Stimulated activated naive CD4-positive, alpha-beta T cell treated with Interleukin-2 at 50 U/mL for 16 hours (primary cell): ENCODE measurements at places on chromosomes 6 and 20.

GRCh38 chr6:16559071-16559470 lies 202.2 kb downstream of the ATXN1 start:
- DNase-seq: no peak

DNA sequence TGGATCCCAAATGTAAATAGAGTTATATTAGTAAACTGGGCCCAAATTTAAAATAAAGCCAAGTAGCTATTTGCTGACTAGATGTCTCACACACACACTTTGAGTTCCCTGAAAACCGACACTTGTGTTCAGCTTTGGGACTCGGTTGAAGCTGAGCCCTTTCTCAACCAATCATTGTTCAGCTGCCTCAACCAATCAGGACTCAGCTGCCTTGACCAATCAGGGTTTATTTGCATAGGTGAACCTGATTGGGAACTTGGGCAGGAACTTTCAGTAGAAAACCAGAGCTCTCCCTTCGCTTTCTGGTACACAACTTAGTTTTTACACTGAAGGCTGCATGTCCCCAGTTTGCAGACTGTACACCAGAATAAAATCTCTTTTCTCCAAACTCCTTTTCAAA lies 301.7 kb downstream of the FOXA2 start:
- DNase-seq: no peak

DNA sequence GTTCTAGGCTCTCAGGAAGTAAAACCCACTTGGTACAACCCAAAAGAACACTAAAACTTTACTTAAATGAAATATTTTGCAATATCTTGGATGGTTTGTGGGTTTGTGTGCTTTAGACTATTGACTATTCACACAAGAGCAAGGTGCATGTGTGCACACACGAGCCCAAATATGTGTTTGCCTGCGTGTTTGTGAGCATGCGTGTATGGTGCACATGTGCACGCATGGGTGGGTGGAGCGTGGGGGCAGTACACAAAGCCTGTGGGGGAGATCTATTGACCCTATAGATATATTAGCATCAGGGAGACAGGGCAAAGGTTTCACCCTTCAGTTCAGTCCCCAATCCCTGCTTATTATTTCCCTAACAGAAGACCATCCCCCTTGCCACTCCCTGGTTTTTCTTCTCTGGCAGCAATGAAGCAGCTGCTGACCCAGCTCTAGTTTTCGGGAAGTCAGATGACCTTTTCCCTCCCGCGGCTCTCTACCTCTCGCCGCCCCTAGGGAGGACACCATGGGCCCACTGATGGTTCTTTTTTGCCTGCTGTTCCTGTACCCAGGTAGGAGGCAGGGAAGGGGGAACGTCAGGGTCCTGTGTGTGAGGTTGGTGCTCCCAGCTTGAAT lies at the start of gene C2:
TSS of gene C2 (plus strand) at position 476 of the 621 bp plus-strand sequence. CDS start at position 512, 36 bp downstream.
- DNase-seq: no peak

DNA sequence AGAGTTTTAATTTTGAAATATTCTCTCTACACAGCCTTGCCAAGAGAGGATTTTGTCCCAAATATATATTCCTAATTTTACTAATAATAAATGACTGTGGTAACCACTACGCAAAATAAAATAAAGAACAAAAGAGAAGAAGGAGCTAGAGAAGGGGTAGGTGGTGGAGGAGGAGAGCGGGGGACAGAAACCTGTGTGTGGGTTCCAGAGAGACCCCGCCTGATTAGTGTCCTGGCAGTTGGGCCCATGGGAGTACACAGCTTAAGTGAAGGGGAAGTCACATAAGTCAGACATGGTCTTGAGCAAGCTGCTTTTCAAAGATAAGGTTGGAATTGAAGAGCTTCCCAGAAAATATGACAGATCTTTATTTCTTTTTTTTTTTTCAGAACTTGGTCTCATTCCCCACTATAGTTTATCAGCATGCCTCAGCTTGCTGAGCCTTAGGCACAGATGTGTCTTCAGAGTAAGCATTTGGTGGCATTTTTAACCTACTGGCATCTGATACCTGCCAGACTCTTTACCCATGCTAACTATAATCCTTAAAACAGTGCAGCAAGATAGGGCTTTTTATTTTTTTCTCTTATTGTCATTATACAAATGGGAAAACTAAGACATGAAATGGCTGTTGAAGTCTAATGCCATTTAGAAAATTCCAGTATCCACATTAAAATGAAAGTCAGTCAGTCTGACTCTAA lies 9.6 kb upstream of the RHAG start:
- DNase-seq: no peak

DNA sequence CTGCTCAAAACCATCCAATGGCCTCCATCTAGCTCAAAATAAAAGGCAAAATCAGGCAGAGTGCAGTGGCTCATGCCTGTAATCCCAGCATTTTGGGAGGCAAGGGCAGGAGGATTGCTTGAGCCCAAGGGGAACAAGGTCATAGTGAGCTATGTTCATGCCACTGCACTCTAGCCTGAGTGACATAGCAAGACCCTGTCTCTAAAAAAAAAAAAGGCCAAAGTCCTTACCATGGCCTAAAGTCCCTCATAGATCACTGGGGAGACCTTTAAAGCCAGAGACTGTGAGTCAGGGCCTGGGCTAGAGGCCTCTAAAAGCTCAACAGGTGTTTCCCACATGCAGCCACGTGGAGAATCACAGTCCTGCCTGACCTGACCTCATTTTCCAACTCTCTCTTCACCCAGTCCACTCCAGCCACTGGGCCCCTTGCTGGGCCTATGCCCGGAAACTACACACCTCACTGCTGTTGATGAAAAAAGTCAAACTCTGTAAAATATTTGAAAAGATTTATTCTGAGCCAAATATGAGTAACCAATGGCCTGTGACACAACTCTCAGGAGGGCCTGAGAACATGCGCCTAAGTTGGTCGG lies 28.2 kb upstream of the TAB2 start:
- DNase-seq: no peak

DNA sequence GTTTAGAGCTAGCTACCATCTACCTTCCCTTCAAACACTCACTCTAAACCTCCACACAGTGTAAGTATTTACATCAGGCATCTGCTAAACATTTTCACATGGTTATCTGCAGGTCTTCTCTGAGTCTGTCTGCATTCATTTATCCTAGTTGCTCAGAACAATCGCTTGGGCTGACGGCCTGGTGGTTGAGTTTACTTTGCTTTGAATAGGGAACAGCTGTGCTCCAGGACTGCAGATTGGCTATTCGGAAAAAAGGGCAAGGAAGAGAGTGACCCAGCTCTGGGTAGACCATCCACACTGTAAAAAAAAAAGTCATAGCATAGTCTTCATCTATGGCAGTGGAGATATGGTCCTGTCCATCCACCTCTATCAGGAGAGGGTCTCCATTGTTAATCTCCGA lies 115.3 kb upstream of the ESR1 start:
- DNase-seq: no peak
